Frontal cortex (tissue), 4 donors: ENCODE measurements at places on chromosomes 16 and 17. TPM values are rescaled to one million over a fixed set of nuclear protein-coding genes. Genes with fewer than 3 reads are reported as not detected.

- DNase-seq: no peak
These were observed 31.7 kb downstream of the PIK3R6 start for GRCh38 chr17:8835631-8836364.

DNA sequence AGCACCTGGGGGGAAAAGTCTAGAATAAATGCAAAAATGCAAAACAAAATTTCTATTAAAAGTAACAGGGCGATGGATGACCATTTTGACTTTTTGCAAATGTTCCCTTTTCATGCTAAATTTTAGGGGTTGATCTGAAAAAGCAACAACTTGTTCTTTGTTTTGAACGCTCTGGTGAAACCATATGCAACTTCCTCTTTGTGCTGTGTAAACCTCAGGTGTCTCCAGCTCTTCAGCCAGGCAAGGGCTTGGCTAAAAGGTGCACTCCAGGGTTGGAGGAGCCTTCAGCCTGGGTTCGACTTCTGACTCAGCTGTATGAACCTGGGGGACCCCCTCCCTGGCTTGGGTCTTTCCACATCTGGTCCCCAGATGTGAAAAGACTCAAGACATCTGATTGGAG lies 9.5 kb downstream of the IRF8 start:
- no peak for DNase-seq

DNA sequence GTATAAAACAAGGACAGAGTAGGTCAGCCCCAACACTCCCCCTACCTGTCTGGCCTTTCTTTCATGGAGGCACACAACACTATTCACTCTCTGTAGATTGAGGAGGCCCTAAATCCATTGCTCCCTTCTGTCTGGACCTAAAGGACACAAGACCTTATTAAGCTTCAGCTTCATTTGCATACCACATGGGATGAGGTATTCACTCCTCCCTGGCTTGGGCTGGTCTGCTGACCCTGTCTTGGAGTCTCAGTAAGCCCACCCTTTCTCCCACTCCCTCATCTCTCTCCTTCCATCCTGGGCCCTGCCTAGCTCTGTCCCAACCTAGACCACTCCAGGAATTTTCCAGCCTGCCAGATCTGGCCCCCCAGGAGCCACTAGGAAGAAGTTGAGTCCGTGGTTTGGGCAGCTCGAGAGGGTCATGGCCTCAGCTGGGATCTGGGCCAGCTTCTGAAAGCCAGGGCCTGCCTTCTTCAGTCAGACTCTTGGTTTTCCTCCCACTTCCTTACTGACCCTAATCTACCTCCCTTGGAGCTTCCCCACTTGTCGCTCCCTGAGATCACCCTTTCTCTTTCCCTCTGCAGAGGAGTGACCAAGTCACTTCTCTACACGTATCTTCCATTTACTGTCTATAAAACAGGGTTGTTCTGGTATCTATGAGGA lies 6.5 kb upstream of the LLGL1 start:
- DNase-seq: no peak

The NPIPA8 gene
- 4.9 TPM for total RNA-seq

DNA sequence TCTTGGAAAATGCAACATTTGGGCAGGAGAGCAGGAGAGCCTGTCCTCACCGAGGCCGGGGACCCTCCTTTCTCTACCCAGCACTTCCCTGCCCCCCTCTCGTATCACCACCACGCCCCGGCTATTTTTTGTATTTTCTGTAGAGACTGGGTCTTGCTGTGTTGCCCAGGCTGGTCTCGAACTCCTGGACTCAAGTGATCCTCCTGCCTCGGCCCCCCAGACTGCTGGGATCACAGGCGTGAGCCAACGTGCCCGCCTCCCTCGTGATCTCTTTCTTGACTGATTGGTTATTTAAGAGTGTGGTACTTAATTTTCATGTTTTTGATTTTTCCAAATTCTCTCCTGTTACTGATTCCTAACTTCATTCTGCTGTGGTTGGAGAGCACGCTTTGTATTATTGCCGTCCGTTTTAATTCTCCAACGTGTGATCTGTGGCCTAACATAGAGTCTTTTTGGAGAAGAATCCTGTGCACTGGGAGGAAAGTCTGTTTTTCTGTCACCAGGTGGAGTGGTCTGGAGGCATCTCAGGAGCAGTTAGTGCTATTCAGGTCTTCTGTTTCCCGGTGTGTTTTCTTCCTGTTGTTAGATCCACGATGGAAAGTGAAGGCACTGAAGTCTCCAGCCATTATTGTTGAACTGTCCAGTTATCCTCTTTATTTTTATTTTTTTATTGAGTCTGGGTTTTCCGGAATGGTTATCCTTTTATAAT lies 40.4 kb downstream of the ZNF778 start:
- no peak for DNase-seq

The PGAP3 gene
- total RNA-seq: 8.2 TPM

The SLC7A6OS gene
- total RNA-seq: 11.4 TPM

The GSDMA gene
- total RNA-seq: under 0.01 TPM

GRCh38 chr17:61353615-61354014 lies 46.0 kb upstream of the TBX2 start:
- no peak for DNase-seq

DNA sequence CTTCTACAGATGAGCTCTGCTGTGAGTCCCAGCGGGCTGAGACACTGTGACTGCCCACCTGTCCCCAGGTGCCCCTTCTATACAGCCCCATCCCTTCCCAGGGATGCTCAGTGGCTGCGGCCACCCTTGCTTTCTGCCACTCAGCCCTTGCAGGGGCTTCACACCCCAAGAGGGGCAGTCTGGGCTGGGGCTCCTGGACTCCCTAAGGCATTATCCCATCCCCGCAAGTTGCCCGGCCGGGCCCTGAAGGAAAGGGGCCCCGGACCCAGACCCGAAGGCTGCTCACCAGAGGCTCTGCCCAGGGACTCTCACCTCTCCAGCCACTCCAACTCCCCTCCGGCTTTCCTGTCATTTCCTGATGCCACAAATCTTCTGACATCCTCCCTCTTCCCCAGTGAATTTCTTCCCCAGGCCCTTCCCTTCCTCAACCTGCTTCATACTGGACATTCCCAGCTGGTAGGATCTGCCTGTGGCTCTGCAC lies 88.5 kb upstream of the TOB1 start:
- no peak for DNase-seq

DNA sequence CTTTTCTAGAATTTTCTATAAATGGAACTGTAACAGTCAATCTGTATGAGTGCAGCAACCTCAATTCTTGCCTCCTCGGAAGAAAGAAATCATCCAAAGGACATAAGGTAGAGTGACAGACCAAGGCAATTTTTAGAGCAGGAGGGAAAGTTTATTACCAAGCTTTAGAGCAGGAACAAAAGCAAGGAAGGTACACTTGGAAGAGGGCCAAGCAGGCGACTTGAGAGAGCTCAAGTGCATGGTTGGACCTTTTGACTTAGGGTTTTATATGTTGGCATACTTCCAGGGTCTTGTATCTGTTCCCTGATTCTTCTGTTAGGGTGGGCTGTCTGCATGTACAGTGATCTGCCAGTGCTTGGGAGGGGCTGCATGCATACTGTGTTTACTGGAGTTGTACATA lies 50.3 kb downstream of the SCNN1G start:
- no peak for DNase-seq

DNA sequence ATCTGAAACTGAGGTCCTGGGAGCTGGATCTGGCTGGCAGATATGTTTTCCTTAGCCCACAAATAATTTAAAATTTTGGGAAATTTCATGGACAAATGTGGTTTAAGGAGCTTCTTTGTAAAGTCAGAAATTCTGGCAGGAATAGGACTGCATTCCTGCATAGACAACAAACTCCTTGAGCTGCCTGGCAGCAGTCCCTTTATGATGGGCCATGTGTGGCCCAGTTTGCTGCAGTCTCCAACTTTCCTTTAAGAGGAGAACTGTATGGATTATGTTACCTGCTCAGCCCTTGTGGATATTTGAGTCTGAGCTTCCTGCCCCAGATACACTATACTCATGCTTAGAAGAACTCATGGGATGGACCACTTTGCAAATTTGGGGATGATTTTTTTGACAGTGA lies 48.5 kb upstream of the HS3ST2 start:
- no peak for DNase-seq

The GLP2R gene
- not detected for total RNA-seq

The GRIN2A gene
- total RNA-seq: 6.9 TPM

The LRRC36 gene
- 2.4 TPM for total RNA-seq

GRCh38 chr16:64417711-64418227 lies 704.1 kb downstream of the CDH11 start:
- no peak for DNase-seq

DNA sequence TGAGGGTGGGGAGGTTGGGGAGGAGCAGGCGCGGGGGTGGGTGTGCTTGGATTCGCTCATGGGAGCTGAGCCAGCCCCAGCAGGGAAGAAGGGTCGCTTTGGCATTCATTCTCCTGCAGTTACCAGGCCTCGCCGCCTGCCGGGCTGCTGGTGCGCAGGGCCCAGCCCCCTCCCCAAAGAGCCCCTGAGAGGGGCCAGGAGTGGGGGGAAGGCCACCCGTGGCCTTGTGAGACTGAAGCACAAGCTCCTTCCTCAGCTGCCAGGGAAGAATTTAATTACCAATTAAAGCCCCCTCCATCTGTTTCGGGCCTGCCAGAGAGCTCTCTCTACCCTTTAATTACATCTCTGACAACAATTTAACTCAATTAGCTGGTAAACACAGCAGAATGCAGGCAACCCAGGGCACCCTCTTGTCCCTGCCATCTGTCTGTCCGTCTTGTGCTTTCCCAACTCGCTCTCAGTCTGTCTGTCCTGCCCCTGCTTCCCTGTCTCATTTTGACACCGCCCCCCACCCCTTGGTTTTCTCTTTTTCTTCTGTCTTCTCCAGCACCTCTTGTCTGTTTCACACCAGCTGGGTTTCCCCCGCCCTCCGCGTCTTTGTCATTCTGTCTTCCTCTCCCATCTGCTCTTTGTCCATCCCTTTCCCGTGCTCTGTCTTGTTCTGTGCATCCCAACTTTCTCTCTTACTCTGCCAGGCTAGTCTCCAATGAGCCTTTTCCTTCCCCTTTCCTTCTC lies 32.7 kb downstream of the CDK5RAP3 start:
- no peak for DNase-seq
